ENCODE measurements at places on chromosomes 3 and 15. TPM values are rescaled to one million over a fixed set of nuclear protein-coding genes. Genes with fewer than 3 reads are reported as not detected.

PROS1 gene
- total RNA-seq = 17.8 TPM

RFT1 gene
- 11.3 TPM for total RNA-seq

SLC41A3 gene
- 63.2 TPM for total RNA-seq

ACTC1 gene
- 1.8 TPM for total RNA-seq

SIDT1 gene
- total RNA-seq = 19.6 TPM

CAPN3 gene
- 2.5 TPM for total RNA-seq

Data from diencephalon (tissue), 1 donor.